ENCODE measurements at places on chromosomes 2 and 18.

DNA sequence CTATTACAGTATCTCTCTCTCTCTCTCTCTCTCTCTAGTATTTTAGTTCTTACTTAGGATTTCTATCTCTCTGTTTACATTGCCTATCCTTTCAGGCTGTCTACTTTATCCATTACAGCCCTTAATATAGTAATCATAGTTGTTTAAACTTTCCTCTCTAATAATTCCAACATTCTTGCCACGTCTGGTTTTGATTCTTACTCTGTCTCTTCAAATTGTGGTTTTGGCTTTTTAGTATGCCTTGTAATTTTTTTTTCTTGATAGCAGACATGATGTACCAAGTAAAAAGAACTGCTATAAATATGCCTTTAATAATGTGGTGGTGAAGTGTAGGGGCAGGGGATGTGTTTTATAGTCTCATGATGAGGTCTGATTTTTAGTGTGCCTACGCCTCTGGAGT lies 1809.5 kb upstream of the CELF4 start:
- DNase-seq: no peak

DNA sequence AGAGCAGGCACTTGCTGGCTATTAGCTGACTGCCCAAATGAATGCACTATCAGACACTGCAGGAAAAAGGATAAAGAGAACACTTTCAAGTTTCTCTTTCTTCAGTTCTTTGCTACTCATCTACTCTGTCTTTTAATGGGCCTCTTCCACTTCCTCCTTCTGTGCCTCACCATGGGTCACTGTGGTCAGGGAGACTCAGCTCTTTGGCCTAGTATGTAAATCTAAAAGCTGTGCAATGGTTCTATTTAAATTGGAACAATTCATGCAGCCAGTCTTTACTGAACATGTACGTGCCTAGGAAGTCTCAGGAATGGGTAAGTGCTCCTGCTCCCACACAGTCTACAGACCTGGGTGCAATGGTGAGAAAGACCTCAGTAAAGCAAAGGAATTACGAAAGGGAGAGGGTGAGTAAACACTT lies 79.1 kb upstream of the DNMT3A start:
- DNase-seq: no peak

DNA sequence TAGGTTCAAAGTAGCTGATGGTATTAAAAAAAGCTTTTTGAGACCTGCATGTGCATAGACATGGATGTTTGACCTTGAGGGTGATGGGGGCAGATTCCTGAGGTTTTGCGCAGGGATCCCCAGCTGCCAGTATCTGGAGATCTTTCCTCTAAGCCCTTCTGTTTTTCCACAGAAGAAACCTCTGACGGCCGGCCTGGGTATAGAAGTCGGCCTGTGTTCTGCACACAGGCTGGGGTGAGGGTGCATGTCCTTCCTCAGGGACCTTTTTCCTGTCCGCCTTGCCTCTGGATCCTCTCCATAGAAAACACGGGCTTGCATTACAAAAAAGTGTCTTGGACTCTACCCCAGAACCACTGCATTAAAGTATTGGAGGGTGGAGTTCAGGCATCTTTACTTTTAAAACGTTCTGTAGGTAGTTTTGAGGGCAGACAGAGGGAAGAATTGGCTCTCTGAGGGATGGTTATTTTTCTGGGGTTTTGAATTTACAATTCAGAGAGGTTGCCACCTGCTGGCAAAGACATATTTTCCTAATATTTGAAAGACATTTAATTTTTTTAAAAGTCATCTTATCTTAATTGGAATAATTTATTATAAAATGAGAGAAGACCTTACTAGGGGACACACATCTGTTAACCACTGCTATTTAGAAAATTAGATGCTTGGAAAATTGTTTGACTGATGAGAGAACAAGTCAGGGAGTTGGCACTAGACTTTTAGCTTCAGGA lies 350.6 kb downstream of the DCDC2C start:
- DNase-seq: no peak

DNA sequence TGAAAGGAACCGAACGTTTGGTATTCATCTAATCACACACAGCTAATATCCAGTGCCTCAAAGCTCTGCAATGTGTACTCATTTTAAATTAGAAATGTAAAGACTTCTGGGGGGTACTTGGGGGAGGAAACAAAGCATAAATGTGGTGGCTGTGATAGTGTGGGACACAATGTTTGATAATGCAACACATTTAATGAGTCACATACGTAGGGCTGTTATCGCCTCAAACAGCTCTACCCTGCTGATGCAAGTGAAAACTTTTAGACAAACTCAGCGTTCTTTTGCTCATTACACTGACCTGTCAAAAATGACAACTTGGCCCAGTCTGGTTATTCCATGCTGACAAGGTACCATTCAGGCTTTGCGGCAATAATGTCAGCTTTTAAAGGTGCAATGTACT lies 1227.1 kb upstream of the CELF4 start:
- no peak for DNase-seq

GRCh38 chr18:32435631-32436500 lies 34.8 kb downstream of the GAREM1 start:
- DNase-seq: no peak

DNA sequence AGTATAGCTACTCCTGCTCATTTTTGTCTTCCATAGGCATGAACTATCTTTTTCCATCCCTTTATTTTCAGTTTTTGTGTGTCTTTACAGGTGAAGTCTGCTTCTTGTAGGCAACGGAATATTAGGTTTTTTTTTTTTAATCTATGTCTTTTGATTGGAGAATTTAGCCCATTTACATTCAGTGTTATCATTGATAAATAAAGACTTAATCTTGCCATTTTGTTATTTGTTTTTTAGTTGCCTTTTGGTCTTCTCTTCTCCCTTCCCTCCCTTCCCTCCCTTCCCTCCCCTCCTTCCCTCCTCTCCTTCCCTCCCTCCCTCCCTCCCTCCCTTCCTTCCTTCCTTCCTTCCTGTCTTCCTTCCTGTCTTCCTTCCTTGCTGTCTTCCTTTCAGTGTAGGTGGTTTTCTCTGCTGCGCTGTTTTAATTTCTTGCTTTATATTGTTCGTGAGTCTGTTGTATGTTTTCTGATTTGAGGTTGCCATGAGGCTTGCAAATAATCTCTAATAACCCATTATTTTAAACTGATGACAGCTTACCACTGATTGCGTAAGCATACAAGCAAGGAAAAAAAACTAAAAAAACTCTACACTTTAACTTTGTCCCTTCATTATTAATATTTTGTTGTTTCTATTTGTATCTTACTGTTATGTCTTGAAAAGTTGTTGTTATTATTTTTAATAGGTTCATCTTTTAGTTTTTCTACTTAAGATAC lies 353.8 kb downstream of the PARD3B start:
- no peak for DNase-seq

- no peak for DNase-seq
Observed at GRCh38 chr2:125364192-125364983, 1291.6 kb upstream of the GYPC start.

DNA sequence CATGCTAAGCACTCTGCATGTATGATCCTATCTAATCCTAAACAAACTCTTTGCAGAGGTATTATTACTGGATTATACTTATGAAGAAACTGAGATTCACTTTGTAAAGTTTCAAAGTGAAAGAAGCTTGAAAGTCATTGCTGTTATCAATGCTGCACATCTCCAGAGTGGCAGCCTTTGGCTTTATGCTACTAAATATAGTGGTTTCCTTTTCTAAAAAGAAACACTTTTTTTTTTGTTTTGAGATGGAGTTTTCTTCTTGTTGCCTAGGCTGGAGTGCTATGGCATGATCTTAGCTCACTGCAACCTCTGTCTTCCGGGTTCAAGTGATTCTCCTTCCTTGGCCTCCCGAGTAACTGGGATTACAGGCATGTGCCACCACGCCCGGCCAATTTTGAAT lies 114.9 kb upstream of the RAB27B start:
- no peak for DNase-seq

- no peak for DNase-seq
Observed at GRCh38 chr2:113088213-113088992, 20.6 kb downstream of the IL1F10 start.

DNA sequence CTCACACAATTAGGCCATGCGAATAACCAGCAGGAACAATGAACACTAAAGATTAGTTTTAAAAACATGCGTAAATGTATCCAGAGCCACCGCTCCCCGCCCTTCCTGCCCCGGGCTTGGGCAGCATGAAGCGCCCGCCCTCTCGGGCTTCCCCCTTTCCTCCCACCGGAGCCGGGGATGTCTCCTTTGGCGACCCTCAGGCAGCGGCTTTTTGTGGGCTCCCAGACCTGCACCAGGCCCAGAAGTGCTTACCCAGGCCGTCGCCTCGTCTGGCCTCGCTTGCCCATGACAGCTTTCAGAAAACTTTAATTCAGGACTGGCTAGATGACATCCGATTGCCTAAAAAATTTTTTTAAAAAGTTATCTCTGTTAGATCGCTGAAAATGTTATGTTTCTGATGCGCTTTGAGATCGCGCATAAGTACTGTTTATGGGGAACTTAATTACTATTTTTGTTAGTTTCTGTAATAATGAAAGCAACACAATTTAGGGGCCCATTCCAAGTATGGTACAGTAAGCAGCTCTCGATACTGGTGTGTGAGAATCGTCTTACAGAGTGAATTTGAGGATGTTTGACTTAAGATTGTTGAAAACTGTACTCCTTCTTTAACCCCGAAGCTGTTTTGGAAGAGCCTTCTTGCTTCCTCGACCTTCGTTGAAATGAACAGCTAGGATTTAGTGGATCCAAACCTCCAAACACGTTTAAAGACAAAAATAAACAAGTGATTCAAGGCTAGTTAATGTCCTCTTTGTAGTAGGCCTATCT lies 1.1 kb downstream of the MAP3K20 start:
- DNase-seq: no peak

- no peak for DNase-seq
Observed at GRCh38 chr2:206480161-206480560, 36.8 kb downstream of the ADAM23 start.

GRCh38 chr18:23635283-23636070 lies 27.2 kb downstream of the ANKRD29 start:
- DNase-seq: no peak

DNA sequence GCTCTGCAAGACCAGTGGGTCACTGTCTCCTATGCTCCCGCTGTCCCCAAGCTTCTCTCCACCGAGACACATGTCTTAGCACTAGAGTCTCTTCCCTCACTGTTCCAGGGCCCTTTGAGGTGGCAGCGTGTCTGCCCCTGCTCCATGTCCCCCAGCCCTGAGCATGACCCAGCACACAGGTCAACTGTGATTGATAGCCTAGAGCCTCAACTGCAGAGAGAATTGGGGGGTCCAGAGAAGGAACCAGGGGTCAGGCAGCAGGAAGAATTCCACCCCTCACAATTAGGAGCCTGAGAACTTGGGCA lies 54.6 kb upstream of the ODC1 start:
- no peak for DNase-seq

DNA sequence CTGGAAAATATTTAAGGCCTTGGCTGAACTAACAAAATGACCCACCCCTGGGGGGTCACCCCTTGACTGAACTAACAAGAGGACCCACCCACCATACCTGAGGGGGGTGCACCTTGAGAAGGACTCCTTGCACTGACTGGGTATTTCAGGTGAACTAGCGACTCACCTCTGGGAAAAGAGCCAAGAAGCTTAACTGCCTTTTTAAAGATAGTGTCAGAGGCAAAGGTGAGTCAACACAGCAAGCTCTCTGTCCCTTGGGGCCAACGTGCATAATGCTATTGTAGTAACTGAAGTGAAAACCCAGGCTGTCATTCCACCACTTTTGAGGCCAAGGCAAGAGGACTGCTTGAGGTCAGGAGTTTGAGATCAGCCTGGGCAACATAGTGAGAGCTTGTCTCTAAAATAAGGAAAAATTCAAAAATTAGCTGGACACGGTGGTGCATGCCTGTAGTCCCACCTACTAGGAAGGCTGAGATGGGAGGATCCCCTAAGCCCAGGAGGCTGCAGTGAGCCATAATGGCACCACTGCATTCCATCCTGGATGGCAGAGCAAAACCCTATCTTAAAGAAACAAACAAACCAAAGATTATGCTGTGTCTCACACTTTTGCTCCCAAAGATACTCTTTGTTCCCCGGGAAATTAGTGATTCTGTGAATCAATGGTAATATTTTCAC lies 36.4 kb upstream of the ZCCHC2 start:
- no peak for DNase-seq

- DNase-seq: no peak
Observed at GRCh38 chr18:58314284-58314683, 270.3 kb downstream of the NEDD4L start.

All from natural killer cell (primary cell).